Posterior vena cava (tissue), 2 donors: ENCODE measurements at places on chromosomes 2 and 18. TPM values are rescaled to one million over a fixed set of nuclear protein-coding genes. Genes with fewer than 3 reads are reported as not detected.

TFPI gene
- total RNA-seq = 117 TPM

UPP2 gene
- total RNA-seq = not detected

CNDP1 gene
- total RNA-seq = 0.19 TPM

KIF5C gene
- 0.95 TPM for total RNA-seq

NT5DC4 gene
- not detected for total RNA-seq

DNA sequence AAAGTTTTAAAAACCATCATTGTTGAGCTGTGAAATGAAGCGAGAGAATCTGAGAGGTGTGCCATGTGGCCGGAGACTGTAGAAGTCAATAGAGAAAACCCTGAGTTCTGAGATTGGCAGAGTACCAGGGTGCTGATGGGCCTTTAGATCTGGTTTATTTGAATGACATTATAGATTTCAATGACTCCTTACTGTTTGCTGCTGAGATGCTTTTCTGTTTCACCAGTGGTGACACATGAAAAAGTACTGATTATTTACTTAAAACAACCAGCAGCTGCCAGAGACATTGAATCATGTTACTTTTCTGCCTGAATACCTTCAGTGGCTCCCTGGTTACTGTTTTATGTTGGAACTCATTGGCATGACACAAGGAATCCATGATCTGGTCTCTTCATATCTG is 602.7 kb upstream of the ZNF804A start:
- DNase-seq = no peak

GRCh38 chr18:60925892-60926291 is 407.3 kb upstream of the CDH20 start:
- DNase-seq = no peak

- peak; percentile 82 for DNase-seq
Measured at GRCh38 chr2:134372611-134373131, 118.8 kb downstream of the MGAT5 start.

DNA sequence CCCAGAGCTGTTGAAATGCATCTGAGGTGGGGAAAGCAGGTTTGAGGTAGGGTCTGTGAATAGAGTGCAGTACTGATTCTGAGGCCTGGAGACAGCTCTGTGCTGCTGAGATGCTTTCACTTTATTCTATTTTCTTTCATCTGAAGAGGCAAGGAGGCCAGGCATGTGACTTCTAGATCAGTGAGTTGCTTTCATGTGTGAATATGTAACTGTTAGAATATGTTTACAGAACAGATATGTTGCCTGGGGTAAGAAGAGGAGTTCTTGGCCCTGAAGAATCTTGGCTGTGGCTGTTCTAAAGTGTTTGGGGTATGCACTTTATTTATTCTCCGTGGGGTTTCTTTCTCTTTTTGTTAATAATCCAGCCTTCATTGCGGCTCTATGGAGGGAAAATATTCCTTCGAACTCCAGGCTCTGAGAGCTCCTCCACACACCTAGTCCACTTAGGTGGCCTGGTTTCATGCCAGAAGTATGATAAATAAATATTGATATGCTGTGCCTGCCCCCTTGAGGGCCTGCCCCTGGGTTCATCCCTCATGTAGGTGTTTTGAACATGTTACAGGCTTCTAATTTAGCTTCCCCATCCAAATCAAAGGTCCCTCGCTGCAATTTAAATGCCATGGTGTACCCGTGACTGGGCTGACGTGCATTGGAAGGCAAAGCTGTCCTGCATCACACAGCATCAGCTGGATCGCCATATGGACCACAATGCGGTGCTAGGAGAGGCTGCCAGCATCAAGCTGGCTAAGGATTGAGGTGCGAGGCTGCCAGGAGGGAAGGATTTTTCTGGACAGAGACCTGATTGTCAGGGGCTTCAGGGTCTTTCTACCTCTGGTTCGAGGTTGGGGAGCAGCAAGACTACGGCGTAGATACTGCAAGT is 102.9 kb downstream of the PRKCE start:
- no peak for DNase-seq

DNA sequence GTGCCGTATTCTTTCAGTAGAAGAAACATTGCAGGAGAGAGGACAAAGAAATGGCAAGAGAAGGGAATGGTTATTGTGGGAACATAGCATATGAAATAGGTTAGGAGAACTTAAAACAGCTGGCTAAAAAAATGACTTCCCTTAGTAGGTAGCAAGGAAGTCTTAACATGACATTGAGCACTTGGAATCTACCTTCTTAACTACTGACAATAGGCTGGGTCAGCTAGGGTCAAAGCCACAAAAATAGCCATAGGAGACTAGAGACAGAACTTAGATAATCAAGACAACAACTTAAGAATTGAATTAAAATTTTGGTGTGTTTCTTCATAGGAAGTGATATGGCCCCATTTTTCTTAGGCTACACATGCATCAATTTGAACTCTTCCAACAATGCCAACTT is 227.9 kb downstream of the TCF4 start:
- no peak for DNase-seq

- no peak for DNase-seq
Measured at GRCh38 chr2:114008720-114009119, 118.8 kb downstream of the ACTR3 start.

DNA sequence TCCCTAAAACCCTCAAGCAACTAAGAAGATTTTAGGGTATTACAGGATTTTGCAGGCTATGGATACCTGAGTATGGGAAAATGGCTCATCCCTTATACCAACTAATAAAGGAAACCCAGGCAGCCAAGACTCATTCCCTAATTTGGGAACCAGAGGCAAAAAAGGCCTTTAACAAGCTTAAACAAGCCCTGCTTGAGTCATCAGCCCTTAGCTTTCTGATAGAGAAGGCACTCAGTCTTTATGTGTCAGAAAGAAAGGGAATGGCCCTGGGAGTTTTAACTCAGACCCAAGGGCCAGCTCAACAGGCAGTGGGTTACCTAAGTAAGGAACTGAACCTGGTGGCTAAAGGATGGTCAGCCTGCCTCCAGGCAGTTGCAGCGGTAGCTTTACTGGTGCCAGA is 96.9 kb upstream of the RMP24 start:
- no peak for DNase-seq

GRCh38 chr2:160194946-160195345 is 5.1 kb downstream of the ITGB6 start:
- no peak for DNase-seq

GRCh38 chr2:216769626-216770025 is 74.3 kb upstream of the IGFBP5 start:
- DNase-seq = no peak

DNA sequence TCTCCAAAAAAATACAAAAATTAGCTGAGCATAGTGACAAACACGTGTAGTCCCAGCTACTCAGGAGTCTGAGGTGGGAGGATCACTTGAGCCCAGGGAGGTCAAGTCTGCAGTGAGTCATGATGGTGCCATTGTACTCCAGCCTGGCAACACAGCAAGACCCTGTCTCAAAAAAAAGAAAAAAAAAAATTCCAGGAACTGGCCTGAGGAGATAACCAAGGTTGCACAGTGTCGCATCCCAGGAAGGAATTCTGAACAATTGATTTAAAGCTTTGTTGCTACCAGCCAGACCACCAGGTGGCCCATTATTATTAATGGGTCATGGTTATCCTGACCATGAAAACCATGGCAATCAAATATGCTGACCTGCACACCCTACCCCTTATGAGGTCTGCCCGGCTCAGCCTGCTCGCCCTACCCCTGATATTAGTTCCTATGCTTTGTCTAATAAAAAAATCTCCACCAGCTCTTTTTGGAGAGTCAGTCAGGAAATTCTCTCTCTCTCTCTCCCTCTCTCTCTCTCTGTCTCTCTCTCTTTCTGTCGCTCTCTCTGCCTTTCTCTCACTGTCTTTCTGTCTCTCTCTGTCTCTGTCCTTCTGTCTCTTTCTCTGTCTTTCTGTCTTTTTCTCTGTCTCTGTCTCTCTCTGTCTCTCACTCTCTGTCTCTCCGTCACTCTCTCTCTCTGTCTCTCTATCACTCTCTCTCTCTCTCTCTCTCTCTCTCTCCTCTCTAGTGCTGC is 73.7 kb downstream of the NCAPH start:
- peak; percentile 22 for DNase-seq

- no peak for DNase-seq
Measured at GRCh38 chr18:46338766-46339165, 234.6 kb downstream of the HAUS1 start.

DNA sequence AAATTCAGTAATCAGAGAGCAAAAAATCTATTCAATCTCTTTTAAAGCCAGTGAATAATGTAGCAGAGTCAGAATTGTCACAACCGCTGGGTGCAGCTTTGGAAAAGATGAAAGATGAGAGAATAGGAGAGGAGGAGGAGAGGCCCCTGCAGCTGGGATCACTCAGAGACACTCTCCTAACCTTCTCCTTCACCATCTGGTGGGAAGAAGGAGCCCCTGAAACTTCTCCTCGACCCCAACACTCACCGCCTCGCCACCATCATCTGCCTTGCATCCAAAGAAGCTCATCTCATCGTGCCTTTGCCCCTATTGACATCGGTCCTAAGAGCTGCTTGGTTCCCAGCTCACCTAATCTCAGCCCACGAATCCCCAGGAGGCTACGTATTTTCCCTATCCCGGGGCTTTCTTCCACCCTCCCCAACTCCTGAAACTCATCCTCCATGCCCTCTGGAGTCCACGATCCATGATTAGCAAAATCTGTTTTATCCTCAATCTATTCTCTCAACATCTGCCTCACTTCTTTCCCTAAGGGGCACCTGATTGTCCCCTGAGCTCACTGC is 58.5 kb downstream of the PKDCC start:
- DNase-seq = no peak

GRCh38 chr2:172863341-172863740 is 127.7 kb downstream of the RAPGEF4 start:
- DNase-seq = no peak

GRCh38 chr18:13320096-13320495 is 101.5 kb downstream of the LDLRAD4 start:
- no peak for DNase-seq

DNA sequence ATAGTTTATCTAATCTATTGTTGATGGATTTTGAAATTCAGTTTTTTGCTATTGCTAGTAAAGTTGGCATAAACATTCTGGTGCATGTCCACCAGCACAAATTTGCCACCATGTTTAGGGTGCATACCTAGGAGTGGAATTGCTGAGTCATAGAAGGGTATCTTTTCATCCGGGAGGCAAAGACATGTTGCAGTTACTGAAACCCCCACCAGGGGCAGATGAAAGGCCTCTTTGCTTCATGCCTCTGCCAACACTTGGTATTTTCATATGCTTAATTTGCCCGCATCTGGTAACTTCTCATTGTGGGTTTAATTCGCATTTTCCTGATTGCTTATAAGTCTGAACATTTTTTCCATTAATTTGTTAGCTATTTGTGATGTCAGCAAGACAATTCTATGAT is 8.2 kb downstream of the DCC start:
- DNase-seq = no peak

DNA sequence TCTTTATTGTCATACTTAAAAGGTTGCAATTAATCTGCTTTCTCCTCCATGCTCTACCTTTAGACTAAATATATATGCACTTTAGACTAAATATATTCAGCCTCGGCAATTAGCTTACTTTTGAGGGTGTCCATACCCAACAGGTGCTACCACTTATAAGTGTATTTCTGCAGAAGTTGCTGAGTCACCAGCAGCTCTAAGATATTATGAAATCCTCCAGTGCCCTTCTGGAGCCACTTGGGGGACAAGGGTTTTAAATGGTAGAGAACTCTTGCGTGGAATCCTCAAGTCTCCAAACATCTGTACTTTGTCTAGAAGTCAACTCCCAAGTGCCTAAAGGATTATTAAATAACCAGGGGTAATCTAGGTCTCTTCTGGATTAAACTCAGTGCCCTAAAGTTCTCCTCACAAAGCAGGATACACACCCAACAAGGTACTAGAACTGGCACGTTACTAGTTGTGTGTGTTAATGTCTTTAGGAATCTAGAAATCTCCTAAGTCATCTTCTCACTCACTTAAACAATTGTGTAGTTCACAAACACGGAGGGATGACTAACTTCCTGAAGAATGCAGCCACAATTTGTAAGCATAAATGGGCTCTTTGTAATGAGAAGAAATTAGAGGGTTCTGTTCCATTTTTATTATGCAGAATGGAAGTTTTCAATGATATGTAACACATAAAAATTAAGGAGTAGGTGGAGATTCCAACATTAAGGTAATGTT is 159.7 kb downstream of the CD226 start:
- no peak for DNase-seq

DNA sequence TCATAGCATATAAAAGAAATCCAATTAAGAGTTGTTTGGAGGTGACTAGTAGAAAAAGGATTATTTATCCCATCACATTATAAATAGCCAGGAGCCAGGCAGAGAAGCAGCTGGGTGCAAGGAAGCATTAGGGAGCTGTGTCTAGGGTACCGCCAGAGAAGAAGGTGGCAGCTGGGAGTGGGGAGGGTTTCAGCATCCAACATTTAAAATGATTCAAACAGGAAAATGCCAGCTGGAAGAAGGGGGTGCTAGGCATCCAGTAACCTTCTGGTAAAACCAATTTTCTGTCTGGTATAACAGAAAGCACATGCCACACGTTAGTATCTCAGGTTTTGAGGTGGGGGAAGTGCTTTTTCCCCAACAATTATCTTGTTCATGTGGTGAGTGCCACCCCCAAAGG is 452.4 kb downstream of the ZEB2 start:
- DNase-seq = no peak

DNA sequence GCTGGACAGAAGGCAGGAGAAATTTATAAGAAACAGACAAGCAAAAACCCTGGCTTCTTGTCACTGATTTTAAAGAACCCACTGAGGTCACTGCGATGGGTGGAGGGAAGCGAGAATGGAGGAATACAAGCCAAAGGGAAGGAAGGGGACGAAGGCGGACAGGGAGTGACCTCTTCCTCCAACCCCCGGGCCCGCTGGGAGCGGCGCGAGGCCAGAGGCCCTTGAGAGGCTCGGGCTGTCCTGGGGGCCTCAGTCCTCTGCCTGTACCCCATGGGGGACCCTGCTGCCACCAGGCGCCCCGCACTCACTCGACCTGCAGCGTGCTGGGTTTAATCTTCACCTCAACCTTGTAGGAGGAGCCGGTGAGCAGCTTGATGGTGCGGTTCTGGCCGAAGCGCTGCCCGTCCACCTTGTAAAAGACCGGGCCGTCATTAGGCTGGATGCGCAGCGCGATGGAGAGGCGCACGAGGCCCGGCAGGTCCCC is 793 bp downstream of the CNRIP1 start:
- no peak for DNase-seq

DNA sequence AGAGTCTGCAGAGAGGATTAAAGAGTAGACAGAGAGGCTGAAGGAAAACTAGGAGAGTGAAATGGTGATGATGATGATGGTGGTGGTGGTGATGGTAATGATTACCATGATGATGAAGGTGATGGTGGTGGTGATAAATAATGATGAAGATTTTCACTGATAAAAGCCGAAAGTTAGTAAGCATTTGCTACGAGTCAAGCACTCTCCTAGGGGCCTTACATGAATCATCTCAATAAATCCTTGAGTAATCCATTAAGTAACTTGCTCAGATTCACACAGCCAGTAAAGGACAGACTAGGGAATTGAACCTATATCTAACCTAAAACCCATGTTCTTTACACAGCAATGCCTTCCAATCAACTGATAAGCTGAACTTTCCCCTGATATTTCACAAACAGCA is 106.7 kb upstream of the PGAP1 start:
- DNase-seq = no peak

- peak; percentile 94 for DNase-seq
Measured at GRCh38 chr2:27379836-27380625, 503 bp downstream of the ZNF513 start.

GRCh38 chr18:58813105-58813504 is 51.6 kb upstream of the ZNF532 start:
- no peak for DNase-seq

GRCh38 chr2:165795011-165795410 is 964 bp upstream of the GALNT3 start:
- no peak for DNase-seq

- no peak for DNase-seq
Measured at GRCh38 chr18:36485772-36486171, 188.3 kb downstream of the FHOD3 start.

- DNase-seq = no peak
Measured at GRCh38 chr18:12333506-12334290, 25.7 kb downstream of the TUBB6 start.
